ENCODE measurements at places on chromosomes 12 and 14.
A peak's percentile ranks its signal among the peaks of the same experiment; 100 is the strongest.

GRCh38 chr12:15458008-15458407, 135.7 kb downstream of the PTPRO start:
- no peak for DNase-seq

GRCh38 chr12:60052483-60052882, 456.7 kb downstream of the SLC16A7 start:
- DNase-seq = no peak

GRCh38 chr12:1380171-1380851, 214.1 kb downstream of the FBXL14 start:
- no peak for DNase-seq

DNA sequence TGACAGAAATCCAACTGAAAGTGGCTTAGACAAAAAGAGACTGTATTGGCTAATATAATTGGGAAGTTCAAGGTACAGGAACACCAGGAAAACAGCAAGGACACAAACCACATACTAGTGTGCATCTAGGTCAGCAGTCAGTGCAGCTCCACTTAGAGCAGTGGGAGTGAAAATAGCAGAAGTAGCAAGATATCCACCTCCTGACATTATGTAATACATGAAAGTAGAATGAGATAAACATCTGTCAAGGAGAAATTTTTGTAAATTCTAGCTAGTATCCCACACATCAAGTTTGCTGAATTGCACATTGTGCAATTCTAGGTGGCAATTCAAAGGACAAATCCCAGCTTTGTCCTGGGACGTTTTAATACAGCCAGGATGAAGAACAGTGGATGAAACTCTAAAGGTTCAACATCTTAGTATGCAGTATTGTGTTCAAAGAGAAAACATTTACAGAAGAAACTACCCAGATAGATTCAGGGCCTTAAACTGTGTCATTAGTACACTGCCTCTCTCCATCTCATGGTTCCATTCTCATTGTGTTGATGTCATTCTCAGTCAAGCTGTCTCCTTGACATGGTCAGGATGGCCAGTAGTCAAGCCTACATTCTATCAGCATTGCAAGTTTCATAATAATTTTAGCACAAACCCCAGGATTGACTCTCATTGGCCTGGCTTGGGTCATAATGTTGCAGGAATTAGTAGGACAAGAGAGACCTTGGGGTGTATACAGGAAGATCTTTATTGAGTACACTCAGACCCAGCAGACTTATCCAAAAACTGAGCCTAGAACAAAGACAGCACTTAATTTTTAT, 56.8 kb downstream of the SDR9C7 start:
- no peak for DNase-seq

DNA sequence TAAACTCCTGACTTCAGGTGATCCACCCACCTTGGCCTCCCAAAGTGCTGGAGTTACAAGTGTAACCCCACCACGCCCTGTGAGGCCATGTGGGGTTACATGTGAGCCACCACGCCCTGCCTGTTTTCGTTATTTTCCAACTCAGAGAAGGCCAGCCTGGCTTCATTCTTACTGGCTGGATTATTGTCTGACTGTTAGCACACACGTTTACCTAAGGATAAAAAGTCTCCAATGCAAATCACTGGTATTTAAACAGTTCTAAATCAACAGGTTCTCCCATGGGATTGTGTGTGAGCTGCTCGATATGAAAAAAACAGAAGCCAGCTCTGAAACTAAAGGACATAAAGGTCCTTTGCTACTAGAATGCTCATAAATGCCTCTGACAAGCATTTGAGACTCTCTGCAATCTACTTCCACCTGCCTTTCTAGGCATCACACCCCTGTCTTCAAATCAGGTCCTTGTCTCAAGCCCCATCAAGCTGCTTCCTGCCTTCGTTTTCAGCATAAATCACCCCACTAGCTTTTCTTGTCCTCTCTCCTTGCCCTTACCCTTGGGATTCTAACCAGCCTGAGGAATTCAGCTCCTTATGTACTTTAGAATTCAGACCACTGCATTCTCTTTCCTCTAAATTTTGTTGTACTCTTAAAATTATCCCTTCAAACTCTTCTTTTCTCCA, 265.0 kb downstream of the DUSP6 start:
- DNase-seq = no peak

GRCh38 chr14:106491851-106492250, 965.5 kb downstream of the TMEM121 start:
- no peak for DNase-seq

GRCh38 chr12:78004249-78005093, 173.8 kb downstream of the NAV3 start:
- DNase-seq = no peak

- no peak for DNase-seq
Measured at GRCh38 chr12:53976823-53977595, 2.3 kb upstream of the HOTAIR start.

- no peak for DNase-seq
Measured at GRCh38 chr14:68927956-68928675, 51.0 kb downstream of the ACTN1 start.

GRCh38 chr12:80512781-80513180, 68.7 kb downstream of the PTPRQ start:
- DNase-seq = no peak

GRCh38 chr12:67453191-67453590, 184.0 kb downstream of the CAND1 start:
- no peak for DNase-seq

DNA sequence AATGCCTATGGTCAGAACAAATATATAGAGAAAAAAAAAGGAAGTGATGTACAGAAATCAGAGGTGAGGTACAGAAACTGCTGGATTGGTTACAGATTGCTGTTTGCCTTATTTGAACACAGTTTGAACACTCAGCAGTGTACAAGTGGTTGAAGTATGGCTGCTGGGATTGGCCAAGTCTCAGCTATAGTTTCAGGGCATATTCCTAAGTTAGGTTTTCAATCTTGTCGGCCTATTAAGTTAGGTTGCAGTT, 146.4 kb downstream of the LLPH start:
- no peak for DNase-seq

DNA sequence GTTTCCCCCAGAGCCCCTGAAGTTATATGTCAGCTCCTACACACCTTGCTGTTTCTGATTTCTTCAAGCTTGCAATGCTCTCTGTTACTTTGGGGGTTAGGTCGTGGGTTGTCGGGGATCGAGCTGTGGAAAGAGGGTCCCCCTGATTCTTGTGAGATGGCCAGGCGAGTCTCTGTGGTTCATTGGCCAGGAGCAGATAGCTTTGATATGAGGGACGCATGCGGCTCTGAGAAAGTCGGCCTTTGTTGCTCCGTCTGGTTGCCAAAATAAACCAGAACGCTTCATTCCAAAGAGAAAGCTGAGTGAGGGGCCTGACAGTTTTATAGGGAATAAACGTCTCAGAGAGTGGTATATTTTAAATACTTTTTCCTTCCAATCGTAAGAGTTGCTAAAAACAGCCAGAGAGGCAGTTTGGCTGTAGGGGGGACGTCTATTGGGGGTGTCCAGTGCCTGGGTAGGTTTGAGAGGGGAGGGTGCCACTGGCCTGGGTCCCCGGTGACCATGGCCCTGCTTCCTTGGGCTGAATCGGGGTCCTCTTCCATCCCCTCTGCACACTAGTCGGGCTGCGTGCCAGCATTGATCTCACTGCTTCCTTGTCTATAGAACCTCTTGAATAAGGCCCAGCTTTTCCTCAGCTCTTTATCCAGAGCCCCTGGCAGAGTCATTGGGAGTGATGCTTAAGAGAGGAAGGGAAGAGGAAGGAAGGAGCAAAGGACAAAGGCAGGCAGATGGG, 18.9 kb downstream of the CCND2 start:
- DNase-seq = no peak

GRCh38 chr12:131074221-131075083, 120.7 kb downstream of the ADGRD1 start:
- DNase-seq = no peak

DNA sequence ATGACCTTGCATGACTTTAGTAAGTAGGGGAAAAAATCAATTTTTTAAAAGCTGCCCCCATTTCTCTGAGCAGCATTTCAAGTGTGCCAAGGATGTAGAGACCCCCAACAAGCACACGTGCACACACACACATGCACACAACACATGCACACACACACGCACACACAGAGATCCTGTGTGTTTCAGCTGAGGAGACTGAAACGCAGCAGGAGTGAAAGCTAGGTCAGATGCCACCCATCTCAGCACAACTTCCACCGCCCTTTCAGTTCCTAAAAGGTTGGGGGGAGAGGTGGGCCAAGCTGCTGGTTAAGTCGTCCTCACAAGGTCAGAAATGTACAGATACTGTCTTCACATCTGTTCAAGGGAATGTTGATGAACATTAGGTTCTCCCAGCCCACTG, 13.9 kb downstream of the MYL2 start:
- DNase-seq = no peak

- DNase-seq = no peak
Measured at GRCh38 chr12:19830446-19830845, 391.2 kb downstream of the AEBP2 start.

- DNase-seq = no peak
Measured at GRCh38 chr14:104434214-104435076, 145.1 kb upstream of the C14orf180 start.

DNA sequence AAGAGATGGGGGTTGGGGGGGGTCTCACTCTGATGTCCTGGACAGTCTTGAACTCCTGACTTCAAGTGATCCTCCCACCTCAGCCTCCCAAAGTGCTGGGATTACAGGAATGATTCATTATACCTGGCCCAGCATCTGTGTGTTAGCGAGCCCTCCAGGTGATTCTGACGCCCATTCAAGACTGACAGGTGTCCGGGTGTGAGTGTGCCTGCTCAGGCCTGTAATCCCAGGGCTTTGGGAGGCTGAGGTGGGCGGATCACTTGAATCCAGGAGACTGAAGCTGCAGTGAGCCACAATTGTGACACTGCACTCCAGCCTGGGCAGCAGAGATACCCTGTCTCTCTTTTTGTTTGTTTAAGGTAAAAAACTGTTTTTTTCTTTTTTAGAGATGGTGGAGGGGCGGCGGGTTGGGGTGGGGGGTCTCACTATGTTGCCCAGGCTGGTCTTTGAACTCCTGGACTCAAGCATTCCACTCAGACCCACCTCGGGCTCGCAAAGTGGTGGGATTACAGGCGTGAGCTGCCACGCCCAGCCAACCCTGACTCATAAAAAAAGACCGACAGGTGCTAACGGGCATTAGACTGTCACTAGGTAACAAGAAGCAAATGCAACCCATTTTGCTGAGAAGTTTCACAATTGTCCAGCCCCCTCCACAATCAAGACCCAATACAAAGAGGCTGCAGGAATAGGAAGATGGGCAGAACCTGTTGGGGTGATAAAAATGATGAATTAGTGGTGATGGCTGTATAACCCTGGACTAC, 4.7 kb downstream of the VSIG10 start:
- no peak for DNase-seq

GRCh38 chr14:35292770-35293561, 784 bp downstream of the PSMA6 start:
- DNase-seq = no peak

GRCh38 chr14:67357186-67357968, 2.2 kb downstream of the ATP6V1D start:
- no peak for DNase-seq

DNA sequence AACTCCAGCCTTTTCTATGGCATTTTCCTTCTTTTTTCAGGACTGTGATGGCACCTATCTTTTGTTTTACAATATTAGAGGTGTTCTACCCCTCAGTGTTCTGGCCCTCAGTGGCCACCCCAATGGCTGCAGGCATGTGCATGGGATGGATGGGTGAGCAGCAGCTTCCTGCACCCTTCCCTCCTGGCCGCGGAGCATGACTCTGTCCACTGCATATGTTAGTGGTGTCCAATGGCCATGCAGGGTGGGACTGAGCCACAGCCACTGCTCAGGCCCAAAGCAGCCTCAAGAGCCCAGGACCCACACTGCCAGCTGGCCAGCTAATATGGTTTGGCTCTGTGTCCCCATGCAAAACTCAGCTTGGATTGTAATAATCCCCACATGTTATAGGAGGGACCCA, 1032.3 kb upstream of the FBXO33 start:
- no peak for DNase-seq

- DNase-seq = no peak
Measured at GRCh38 chr12:15208871-15209656, 12.2 kb downstream of the RERG start.

GRCh38 chr14:25132732-25133422, 82.9 kb upstream of the STXBP6 start:
- DNase-seq = peak; percentile 17

DNA sequence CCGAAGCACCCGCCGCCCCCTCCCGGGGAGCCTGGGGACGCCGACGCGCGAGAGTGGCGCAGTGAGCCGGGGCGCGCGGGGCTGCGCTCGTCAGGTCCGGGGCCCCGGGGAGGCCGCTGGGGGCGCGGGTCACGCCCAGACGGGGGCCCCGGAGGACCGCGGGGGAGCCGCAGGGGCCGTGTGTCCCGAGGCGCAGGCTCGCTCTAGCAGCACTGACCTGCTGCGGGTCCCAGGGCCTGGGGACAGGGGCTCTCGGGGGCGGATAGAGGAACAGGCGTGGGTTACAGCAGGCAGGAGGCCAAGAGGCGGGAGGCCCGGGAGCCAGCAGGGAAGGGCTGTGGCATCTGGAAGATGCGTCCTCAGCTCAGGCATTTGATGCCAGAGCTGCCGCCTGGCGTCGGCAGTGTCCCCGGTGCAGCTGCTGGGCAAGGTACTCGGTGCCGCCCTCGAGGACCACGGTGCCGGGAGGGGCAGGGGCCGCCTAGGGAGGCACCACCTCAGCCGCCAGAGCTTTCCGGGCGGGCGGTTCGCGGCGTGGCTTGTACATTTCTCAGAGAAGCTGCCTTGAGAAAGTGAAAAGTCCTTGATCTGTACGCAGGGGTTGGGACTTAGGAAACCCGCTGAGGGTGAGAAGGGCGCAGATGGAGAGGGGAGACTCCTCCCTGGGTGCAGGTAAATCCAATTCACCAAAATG, 1.2 kb downstream of the WNT5B start:
- DNase-seq = no peak

DNA sequence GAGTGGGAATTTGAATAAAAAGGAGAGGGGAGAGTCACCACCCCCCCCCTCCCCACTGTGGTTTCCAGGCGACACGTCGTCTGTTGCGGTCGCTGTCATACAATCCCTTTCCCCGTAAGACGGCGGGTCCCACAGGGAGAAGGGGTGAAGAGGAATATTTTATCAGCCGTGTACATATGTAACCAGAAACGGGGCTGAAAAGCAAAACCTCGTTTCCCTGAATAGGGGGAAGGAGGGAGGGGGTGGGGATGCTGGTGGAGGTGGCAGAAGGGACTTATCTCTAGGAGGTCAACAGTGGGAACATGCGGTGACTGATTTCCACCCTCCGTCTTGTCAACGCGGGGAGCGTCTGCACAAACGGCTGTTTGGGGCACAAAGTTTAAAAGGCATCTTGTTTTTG, 171.4 kb downstream of the RBM19 start:
- DNase-seq = no peak
